ENCODE measurements at places on chromosomes 2 and 18. TPM values are rescaled to one million over a fixed set of nuclear protein-coding genes. Genes with fewer than 3 reads are reported as not detected.

The PNO1 gene
- 10.9 TPM for total RNA-seq

The POTEI gene
- not detected for total RNA-seq

The SOCS6 gene
- total RNA-seq: 31.0 TPM

The TUBA3E gene
- total RNA-seq: not detected

The RGPD3 gene
- 0.29 TPM for total RNA-seq

The GTF2A1L gene
- 0.87 TPM for total RNA-seq

The AQP12B gene
- total RNA-seq: not detected

The SP140L gene
- 9.6 TPM for total RNA-seq
